ENCODE measurements at places on chromosomes 1 and 21. TPM values are rescaled to one million over a fixed set of nuclear protein-coding genes. Genes with fewer than 3 reads are reported as not detected.

The DENND2D gene
- total RNA-seq = 1.2 TPM

The ATF3 gene
- total RNA-seq = 34.1 TPM

The ZNF683 gene
- total RNA-seq = not detected

The MYBPH gene
- total RNA-seq = not detected

The NID1 gene
- total RNA-seq = 7.7 TPM

The RPTN gene
- not detected for total RNA-seq

The PTGFR gene
- not detected for total RNA-seq
